ENCODE measurements at places on chromosomes 2 and 18.

DNA sequence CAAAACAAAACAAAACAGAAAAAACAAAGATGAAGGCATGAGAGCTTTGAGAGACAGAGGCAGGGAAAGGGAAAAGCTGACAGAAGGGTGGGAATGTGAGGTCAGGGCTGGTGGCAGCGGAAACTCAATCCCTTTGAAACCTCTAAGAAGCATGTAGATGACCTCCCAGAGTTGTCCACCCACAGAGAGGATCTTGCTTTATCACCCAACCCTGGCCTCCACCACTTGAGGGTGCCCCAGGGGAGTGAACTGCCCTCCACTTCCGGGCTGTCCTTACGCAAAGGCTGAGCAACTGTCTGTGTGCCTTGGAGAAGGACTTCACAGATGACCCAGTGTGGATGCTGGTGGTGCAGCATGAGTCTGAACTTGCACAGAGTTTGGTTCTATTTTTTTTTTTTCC is 26.7 kb downstream of the PDCL3 start:
- DNase-seq, result peak; percentile 46

DNA sequence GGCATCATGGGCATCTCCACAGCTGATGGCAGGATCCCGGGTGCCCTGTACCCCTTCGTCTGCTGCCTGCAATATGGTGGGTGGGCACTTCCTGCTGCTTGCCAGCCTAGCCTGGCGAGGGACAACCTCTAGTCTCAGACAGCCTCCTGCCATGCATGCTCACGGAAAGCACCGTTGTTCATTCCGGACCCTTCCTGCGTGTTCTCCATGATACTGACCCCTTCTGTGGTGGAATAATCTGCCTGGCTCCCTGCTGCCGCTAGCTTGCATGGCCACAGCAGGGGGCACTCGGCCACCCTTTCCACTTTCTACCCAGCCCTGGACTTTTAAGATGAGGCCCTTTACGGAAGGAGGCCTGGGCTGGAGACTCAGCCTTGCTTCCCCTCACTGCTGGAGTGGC is 12.0 kb downstream of the PCARE start:
- DNase-seq, result no peak

GRCh38 chr18:45760462-45761036 is 36.6 kb downstream of the SLC14A1 start:
- no peak for DNase-seq

- DNase-seq, result peak; percentile 18
Observed at GRCh38 chr2:62118160-62118559, 77.8 kb upstream of the B3GNT2 start.

All from inflammatory macrophage treated with lipopolysaccharide for 4 hours (primary cell).